ENCODE measurements at places on chromosomes 3 and 15. TPM values are rescaled to one million over a fixed set of nuclear protein-coding genes. Genes with fewer than 3 reads are reported as not detected.

GRCh38 chr3:47008234-47008796 is 28.8 kb downstream of the NBEAL2 start:
- DNase-seq: no peak

Gene GRAMD2A
- 0.35 TPM for total RNA-seq

- no peak for DNase-seq
Observed at GRCh38 chr15:75671730-75672602, 24.3 kb downstream of the SNX33 start.

- no peak for DNase-seq
Observed at GRCh38 chr3:86969500-86970189, 21.3 kb downstream of the VGLL3 start.

GRCh38 chr15:76337696-76338485 is 1.3 kb downstream of the ISL2 start:
- no peak for DNase-seq

- DNase-seq: no peak
Observed at GRCh38 chr15:52011711-52012144, 7.3 kb upstream of the MAPK6 start.

DNA sequence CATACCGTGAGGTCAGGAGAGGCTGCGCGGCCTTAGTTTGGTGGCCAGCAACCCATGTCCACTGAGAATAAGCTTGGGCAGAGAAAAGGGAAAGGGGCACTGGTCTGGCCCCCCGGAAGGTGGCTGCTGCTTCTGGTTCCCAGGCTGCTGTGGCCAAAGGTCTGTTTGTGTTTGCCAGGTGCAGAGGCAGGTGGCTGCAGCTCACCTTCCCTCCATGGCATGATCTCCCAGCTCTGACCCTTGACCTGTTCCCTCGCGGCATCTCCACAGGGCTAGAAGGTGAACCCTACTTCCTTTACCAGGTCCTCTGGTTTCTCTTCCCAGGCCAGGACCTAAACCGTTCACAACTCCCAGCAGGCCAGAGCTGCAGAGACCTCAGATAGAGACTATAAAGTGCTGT is 13.8 kb downstream of the VPS18 start:
- no peak for DNase-seq

Gene EFCC1
- total RNA-seq: 15.5 TPM

DNA sequence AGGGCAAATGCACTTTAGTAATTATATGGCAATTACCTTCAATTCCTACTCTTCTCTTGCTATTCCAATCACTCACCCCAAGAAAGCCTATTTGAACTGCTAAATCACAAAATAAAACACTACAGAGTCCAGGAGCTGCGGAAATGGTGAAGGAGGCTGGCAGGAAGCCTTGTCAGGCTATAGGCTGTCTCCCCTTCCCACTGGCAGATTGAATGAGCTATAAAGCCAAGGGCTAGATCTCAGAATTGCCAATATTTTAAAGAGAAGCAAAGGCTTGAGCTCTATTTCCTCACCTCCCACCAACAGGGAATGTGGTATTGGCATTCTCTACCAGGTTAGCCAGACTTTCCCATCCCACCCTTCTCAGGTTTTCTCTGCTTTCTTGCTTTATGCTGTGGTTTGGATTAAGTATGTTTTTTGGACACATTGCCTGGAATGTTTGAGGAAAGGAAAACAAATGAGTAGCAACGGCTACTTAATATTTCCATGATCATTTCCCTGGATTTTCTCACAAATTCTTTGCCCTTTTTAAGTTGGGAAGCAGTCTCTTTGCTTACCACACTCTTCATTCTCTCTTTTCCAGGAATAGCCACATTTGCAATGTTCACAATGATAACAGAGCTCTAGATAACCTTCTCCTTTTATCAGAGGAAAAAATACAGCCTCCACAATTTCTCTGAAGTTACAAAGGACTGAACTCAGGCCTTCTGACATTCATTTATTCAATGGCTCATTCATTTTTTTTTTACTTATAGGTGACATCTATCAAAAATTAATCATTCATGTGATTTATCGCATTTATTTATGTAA is 1125.4 kb downstream of the ROBO1 start:
- no peak for DNase-seq

Gene ROBO2
- 4.9 TPM for total RNA-seq

DNA sequence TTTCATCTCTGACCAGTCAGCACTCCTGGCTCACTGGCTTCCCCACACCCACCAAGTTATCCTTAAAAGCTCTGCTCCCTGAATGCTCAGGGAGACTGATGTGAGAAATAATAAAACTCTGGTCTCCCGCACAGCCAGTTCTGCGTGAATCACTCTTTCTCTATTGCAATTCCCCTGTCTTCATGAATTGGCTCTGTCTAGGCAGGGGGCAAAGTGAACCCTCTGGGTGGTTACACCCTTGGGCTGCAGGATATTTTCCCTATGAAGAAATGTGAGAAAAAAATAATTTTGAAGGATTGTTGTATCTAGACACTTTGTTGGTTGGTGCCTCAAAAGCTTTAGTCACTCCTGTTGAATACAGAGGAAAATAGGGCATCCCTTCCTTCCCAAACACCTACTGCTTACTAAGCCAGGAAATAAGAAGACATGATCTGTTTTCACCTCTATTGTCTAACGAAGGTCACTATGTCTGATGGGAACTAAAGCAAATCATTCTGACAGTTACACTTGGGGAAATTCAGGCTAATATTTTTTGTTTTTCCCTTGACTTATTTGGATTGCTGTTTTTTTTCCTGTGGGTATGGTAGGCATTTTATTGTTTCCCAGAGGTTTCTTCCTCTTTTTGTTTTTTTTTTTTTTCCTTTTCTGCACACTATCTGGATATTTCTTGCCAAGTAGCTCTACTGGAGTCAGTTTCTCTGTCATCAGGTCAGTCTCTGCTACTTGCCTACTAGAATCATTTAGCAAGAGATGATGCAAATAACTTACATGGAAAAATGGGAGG is 15.3 kb upstream of the TNFSF10 start:
- DNase-seq: no peak

DNA sequence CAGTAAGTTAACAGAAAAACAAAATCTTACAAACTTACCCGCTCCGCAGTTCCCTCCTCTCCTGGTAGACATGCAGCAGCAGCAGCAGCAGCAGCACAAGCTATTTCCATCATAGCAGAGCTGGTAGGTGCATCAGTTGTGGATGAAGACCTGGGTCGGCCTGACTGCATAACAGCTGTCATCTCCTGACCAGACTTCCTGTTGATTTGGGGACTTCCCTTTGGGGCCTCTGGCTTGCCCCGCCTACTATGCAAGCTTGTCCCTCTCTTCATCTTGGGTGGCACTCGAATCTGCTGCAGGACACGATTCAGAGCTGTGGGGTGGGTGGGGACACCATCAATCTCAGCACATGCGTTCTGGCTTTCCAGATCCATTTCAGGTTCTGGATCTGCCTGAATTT is 65.7 kb downstream of the TMCC1 start:
- DNase-seq: no peak

- no peak for DNase-seq
Observed at GRCh38 chr3:116728454-116728853, 18.9 kb downstream of the TUSC7 start.

DNA sequence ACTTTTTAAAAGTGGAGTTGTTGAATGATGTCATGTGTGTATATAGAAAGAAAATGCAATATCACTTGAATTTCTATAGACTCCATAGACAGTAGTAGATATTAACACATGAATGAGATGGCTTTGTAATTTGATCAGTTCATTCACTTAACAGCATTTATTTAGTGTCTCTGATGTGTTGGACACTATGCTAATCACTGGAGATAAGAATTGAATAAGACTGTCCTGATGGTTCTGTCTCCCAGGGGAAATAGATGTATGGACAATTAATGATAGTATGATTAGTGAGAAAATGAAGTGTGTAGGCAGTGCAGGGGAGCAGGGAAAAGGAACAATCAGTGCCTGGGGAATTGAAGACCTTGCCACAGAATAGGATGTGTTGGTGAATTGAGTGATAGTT is 72.9 kb downstream of the RIOX2 start:
- no peak for DNase-seq

GRCh38 chr3:39519103-39519502 is 51.6 kb downstream of the MOBP start:
- DNase-seq: no peak

Gene CHL1
- total RNA-seq: 20.8 TPM

GRCh38 chr15:74680456-74680855 is 15.4 kb downstream of the EDC3 start:
- DNase-seq: no peak

Gene CCDC191
- total RNA-seq: 8.0 TPM

DNA sequence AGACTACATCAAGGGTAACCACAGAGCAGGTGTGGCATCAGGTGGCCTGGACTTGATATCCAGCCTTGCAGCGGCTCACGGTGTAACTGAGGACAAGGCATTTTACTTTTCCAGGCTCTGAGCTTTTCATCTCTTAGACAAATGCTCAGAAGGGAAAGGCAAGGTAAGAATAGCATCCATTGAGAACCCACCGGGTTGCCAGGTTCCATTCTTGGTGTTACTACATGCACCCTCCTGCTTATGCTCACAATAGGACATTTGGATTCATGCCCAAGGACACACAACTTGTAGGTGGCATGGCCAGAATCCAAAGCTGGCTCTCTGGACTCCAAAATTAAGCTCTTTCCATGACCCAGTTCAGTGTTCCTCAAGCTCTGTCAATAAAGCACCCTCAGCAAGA is 85.5 kb downstream of the CCNL1 start:
- no peak for DNase-seq

Gene OR4F15
- not detected for total RNA-seq
